ENCODE measurements at places on chromosomes 2 and 18. TPM values are rescaled to one million over a fixed set of nuclear protein-coding genes. Genes with fewer than 3 reads are reported as not detected.

DNA sequence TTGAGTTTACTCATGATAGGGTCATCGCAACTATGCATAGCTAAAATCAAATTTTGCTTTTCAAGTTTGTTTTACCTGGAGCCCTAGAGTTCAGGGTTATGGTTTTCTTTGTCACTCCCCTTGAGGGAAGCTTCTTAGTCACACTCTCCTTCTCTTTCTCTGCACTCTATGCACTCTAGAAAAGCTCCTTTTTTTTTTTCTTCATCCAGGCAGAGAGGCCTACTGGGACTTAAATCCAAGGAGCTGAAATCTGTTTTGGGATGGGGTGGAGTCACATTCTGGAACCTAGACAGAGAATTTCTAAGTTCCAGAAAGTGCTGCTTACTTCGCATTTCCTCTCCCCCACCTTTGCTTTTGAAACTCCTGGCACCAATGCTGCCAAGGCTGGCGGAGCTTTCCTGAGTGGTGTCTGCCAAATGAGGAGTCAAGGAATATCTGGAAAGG lies 19.1 kb upstream of the IL18R1 start:
- H3K4me3 ChIP-seq = no peak overlapping the region
- no peak for DNase-seq
- no peaks in the 10 kb centered on the region for H3K4me1 ChIP-seq
- H3K27ac ChIP-seq = no peak overlapping the region
- no peaks in the 10 kb centered on the region for H3K27me3 ChIP-seq

GRCh38 chr2:7706791-7707190 lies 789.6 kb downstream of the RNF144A start:
- no peak overlapping the region for H3K27ac ChIP-seq
- no peak for DNase-seq
- no peaks in the 10 kb centered on the region for H3K4me1 ChIP-seq
- H3K27me3 ChIP-seq = no peaks in the 10 kb centered on the region
- H3K4me3 ChIP-seq = no peak overlapping the region
- no peaks in the 10 kb centered on the region for H3K36me3 ChIP-seq

DNA sequence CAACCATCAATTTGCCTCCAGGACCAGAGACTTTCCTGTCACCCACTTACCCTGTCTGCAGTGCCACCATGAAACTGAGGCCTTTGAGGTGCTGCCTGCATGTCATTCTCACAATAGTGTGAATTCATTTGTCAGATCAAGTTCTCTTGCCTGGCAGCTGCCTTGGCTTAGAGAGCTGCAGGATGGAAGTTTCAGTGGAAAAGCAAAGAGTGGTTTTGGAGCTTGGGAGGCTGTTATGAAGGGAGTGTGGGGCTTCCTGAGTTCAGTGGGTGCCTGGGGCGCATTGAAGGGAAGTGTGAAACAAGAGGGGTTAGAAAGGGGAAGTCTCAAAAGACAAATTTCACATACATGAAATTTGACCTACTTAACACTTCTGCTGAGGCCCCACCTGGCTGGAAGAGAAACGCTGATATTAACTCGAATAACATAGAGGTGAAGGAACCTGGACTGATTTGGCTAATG lies 7.9 kb upstream of the LBH start:
- peaks cover 61% of the 10 kb centered on the region for H3K4me1 ChIP-seq
- H3K36me3 ChIP-seq = no peaks in the 10 kb centered on the region
- peak overlapping the region; percentile 17 for H3K4me3 ChIP-seq
- peak overlapping the region; percentile 91 for H3K27ac ChIP-seq
- no peak for DNase-seq

CKAP2L gene
- 3.4 TPM for total RNA-seq

TRMT61B gene
- 18.0 TPM for total RNA-seq

Measured in CD4-positive, CD25-positive, alpha-beta regulatory T cell (primary cell).